ENCODE measurements at places on chromosomes 16 and 17.

DNA sequence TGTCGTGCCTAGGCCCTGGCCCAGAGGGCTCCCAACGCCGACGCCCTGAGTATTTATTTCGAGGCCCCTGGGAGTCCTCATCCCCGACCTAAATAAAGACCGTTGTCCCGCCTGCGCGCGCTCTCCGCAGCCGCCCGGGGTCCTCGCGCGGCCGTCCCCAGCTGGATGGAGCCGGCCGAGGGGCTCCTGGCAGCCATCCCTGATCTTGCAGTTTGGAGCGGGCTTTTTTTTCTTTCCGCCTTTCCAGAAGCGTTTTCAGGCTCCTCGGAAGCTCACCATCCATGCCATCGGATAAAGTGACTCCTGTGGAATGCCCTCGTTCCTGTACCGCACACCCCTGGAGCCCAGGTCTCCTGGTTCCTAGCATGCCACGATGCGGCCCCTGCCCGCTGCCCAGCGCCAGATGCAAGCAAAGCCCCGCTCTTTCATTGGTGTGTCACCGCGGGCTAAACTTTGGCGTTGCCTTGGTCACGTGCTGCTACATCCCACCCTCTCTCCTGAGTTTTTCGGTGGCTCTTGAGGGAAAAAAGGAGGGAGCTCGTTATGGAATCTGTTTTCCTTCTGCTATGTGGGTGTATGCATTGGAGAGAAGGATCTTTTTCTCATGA is 716 bp downstream of the TMEM94 start:
- no peaks in the 10 kb centered on the region for H3K27me3 ChIP-seq
- no peaks in the 10 kb centered on the region for H3K36me3 ChIP-seq

DNA sequence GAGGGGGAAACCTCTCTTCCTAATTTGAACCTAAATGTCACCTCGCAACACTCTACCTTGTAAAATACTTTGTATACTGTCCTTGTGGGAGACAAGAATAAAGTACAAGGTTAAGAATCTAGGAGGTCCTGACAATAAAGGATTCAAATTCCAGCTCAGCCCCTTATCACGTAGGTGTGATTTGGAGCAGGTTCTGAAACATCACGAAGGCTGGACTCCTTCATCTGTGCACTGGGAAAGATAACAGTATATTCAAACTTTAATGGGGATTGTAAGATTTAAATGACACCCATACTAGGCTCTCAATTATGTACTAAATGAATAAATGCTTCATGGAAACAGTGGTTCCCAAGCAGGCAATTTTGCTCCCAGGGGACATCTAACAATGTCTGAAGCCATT is 2.1 kb downstream of the TXNDC11 start:
- peaks cover 3% of the 10 kb centered on the region for H3K36me3 ChIP-seq
- H3K27me3 ChIP-seq, result no peaks in the 10 kb centered on the region
- DNase-seq, result no peak
- peak overlapping the region; percentile 98 for H3K27ac ChIP-seq
- H3K4me1 ChIP-seq, result peaks cover 71% of the 10 kb centered on the region

- no peaks in the 10 kb centered on the region for H3K27me3 ChIP-seq
- peak overlapping the region; percentile 28 for H3K4me3 ChIP-seq
- H3K36me3 ChIP-seq, result no peaks in the 10 kb centered on the region
- peak; percentile 11 for DNase-seq
Measured at GRCh38 chr16:88569614-88569984, 604 bp upstream of the ZC3H18 start.

DNA sequence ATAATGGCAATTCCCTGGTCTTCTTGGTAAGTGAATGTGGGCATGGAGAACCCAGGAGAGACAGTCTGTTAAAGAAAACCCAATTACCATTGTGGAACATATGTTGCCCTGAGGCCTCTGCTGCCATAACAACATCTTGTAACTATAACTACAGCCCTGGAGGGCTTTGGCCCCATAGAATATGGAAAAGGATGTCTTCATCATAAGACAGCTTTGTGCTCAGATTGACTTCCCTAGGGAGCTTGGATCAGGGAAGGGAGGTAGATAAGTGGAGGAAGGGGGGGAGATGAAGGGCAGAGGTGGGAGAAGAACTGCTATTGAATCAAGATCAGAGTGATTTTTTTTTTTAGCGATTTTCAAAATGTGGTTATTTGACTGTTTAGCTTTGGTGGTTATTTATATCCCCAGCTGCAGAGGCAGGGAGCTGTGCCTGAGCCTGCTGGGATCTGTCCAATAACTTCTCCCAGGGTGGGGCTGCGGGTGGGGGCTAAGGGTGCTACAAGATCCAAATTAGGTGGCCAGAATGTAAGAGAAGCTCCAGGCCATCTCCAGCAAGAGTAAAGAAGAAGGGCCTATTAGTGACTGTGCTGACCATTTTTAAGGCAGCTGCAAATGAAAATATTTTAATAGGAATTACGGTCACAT is 5.3 kb upstream of the KAT7 start:
- no peak overlapping the region for H3K4me3 ChIP-seq
- H3K27ac ChIP-seq, result no peak overlapping the region
- H3K27me3 ChIP-seq, result no peaks in the 10 kb centered on the region
- H3K36me3 ChIP-seq, result no peaks in the 10 kb centered on the region
